ENCODE measurements at places on chromosomes 2 and 18.

GRCh38 chr18:62933261-62933887, 218.0 kb downstream of the PHLPP1 start:
- DNase-seq, result no peak

DNA sequence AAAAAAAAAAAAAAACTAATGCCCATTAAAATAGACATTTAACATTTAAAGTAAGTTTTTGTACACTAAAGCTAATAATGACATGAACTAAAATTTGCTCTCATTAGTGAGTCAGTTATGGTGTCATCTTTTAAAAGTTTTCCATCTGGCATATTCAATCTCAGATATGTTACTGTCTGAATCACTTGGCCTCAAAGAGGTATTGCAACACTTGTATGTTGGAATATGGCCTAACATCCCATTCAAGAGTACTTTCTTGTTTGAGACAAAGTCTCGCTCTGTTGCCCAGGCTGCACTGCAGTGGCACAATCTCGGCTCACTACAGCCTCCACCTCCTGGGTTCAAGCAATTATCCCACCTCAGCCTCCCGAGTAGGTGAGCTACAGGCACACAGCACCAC, 169.7 kb downstream of the TMEM163 start:
- DNase-seq, result no peak

DNA sequence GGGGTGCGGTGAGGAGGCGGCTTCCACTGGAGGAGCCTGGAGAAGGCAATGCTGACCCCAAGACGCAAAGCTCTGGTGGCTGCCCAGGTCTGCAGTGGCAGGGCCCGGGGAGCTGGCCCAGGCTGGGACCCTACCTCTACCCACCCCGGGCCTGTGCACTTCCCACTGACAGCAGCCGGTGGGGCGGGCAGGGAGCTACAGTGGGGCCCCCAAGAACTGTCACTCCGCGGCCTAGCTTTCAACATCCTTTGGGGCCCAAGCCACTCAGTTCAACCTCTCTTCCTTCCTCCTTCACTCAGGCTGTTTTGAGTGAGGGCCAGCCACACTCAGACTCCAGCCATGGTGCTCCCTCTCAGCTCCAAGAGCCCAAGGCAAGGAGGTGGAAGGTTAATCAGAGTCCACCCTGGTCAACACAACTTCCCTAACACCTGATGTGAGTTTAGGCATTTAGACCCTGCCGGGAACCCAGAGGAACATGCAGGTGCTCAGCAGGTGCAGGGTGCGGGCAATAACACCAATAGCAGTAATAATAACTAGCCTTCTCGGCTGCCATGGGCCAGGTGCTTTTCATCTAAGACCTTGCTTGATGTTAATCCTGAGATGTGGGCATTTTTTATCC, 93.6 kb downstream of the ZFP36L2 start:
- DNase-seq, result no peak

DNA sequence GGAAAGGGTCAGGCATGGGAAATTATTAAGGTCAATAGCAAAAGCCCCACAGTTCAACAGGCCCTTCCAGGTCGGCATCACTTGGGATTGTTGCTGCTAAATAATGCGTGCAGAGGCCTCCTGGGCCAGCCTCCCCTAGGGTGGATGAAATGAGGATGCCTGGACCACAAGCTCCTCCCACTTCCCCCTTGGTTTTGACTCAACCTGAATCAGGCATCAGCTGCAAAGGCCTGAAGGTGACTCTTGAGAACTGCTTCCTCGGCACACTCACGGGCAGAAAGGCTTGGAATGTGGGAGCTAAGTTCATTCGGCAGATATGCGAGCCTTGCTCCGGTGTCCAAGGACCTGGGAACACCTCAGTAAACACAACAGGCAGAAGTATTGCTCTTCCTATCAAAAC, 69.3 kb downstream of the MBP start:
- DNase-seq, result no peak

DNA sequence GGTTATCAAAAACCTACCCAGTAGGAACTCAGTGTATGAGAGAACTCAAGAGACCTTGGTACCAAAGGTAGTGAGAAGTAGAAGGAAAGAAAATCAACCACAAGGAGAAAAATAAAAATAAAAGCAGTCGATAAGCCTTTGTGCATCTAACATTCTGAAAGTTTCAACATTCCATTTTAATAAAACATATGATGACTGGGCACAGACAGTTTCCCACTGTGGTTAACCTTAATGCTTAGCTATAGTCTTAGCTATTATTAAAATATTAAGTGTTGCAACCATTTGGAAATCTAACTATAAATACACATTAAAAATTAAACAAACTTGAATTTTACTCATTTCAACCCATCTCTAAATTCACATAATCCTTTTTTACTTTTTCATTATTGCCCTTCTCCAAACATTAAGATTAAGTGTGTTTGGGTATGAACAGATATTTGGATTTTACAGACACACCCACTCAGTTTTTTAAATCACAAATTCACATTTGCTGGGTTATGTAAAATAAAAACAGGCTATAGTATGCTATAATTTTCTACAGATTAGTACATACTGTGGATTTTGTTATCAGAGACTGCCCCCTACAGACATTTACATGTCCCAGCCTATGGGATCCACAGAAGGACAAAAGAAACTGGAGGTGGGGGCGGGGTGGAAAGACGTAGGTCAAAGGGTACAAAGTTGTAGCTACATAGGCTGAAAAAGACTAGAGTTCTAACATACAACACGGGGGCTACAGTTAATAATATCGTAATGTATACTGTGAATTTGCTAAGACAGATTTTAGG, 32.8 kb downstream of the SRBD1 start:
- DNase-seq, result peak; percentile 1

GRCh38 chr2:127094509-127095366, 12.2 kb downstream of the BIN1 start:
- DNase-seq, result no peak

DNA sequence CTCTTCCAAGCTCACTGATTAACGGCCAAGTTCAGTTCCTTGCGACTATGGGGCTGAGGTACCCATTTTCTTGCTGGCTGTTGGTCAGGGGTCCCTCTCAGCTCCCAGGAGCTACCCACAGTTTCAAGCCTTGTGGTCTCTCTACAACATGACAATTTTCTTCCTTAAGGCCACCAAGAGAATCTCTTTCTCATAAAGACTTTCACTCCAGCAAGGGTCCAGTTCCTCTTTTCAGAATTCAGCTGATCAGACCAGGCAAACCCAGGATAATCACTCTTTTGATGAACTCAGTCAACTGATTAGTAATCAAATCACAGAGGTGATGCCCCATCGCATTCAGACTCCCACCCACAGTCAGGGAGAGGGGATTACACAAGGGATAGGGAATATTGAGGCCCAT, 129.7 kb downstream of the IRS1 start:
- no peak for DNase-seq

- no peak for DNase-seq
Measured at GRCh38 chr2:12767996-12768624, 51.4 kb downstream of the TRIB2 start.

GRCh38 chr2:126914811-126915500, 16.3 kb downstream of the TEX51 start:
- no peak for DNase-seq

- no peak for DNase-seq
Measured at GRCh38 chr2:10357193-10358169, 54.8 kb downstream of the HPCAL1 start.

DNA sequence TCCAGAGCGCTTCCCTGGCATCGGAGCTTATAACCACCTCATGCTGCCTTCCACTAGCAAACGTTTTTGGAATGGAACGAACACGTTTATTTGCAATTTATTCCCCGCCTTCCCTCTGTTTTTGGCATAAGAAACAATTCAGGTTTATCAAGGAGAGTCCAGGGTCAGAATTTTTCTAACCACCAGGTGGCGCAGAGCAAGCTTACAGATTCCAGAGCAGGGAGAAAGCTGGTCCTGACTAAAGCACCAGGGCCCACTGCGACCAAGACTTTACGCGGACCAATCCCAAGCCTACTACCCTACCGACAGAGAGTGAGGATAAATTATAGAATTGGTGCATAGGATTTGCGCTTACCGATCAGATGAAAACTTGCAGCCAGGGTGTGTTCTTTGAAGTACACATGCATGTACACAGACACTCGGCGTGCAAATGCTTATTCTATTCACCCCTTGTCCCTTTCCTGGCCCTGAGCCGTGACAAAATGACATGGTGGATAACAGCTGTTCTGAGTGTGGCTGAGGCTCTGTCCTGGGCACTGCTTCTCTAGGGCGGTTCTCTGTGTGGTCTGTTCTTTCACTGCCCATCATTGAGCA, 34.7 kb downstream of the NAPG start:
- peak; percentile 25 for DNase-seq

GRCh38 chr18:10475654-10476291, 21.3 kb downstream of the APCDD1 start:
- DNase-seq, result no peak

DNA sequence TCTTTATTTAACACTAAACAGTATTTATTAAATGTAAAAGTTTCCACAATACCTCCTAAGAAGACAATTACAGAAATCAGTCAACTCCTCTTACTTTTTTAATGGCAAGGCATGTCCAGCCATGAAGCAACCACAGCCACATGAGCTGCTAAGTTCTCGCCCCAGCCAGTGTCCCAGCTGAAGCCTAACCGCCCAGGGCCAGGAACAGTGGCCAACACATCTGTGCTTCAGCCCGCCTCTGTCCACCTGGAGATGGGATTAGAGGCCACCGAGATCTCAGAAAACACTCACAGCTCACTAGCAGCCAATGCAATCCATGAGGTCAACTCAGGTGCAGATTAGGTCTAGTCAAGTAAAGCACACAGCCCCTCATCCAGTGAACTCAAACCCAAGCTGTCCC, 40.2 kb downstream of the PID1 start:
- no peak for DNase-seq

- DNase-seq, result no peak
Measured at GRCh38 chr18:44852818-44853217, 172.1 kb downstream of the SETBP1 start.

DNA sequence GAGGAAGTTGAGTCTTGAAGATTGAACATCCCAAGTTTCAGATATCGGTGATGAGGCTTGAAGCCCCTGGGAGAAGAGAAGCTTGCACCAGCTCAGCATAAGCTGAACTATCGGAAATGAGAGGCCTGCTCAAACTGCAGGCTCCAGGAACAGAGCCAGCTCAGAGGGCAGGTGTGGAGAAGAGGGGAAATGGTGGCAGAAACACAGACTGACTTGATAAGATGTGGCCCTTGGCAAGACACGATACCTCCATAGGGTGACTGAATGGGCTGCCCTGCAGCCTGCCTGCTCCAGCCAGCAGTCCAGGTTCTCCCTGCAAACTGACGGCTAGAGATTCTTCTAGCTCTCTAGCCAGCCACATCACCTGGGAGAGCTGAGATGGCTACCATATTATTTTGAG, 86.6 kb downstream of the MYT1L start:
- DNase-seq, result no peak

- peak; percentile 12 for DNase-seq
Measured at GRCh38 chr2:188199716-188200128, 92.0 kb upstream of the GULP1 start.

DNA sequence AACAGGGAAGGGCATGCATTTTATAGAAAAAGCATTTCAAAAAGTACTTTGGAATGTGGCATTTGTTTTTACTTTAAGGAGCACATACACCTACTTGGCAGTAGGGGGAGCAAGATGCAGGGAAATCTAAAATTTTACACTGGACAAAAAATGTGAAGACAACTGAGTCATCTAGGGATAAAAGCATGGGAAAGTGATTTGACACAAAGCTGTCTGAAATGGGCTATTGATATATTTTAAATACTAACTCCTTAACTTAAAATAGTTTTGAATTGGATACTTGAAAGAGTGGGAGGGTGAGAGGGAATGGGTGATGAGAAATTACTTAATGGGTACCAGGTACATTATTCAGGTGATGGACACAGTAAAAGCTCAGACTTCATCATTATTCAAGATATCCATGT, 15.8 kb downstream of the TMEM200C start:
- no peak for DNase-seq

DNA sequence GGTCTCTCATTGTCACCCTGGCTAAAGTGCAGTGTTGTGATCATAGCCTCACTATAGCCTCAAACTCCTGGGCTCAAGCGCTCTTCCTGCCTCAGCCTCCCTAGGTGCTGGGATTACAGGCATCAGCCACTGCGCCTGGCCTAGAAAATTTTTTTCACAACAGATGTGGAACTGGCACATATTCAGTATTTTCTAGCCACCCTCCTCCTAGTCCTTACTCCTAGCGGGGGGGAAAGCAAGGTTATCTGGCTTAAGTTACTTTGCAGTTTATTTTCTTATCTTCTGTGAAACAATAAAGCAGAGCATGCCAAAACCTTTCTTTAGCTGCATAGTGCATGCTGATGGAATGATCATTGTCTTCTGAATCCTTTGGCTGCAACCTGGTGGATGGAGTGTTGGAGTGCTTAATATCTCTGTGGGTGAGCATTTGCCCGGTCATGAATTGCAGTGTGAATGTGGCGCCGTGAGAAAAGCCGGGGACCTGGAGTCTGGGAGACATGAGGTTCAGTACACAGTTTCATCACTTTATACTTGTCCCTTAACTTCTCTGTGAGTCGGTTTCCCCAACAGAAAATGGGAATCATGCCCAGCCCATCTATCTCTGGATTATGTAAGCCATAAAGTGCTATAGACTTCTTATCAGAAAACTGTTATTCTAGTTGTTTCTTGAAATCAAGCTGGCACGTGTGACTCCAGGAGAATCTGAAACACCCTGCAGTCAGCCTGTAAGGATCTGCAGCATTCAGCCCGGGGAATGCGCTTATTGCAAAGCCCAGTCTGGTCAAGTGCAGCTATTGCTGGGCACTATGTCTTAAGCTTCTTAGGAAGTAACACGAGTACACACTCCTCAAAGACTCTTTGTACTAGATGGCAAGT, 38.2 kb upstream of the MAP3K20 start:
- DNase-seq, result no peak

DNA sequence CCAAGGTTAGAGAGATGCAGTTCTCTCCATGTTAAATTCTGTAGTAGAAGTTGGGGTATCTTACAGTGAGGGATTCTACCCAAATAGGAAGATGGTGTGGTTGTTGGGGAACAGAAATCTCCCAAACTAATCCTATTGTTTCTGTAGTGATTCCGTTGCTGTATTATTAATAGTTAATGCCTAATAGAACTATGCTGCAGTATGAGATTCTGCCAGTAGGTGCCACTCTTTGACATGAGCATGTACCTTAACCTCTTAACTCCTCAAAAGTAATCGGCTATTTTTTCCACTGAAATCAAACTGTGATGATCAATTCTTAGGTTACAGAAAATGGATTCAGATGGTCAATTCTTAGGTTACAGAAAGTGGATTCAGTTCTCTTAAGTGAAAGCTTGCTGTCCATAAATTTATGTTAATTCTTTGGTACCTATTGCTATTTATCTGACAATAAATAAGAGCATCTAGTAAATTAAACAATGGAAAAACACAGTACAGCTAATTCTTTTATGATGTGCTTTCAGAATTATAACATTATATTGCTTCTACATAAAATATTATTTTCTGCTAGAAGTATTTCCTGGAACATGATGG, 97.9 kb upstream of the DLX2 start:
- peak; percentile 13 for DNase-seq

- DNase-seq, result no peak
Measured at GRCh38 chr2:19876751-19877150, 25.0 kb downstream of the TTC32 start.
